NCI-H1694 (cell line): ENCODE measurements at places on chromosomes 2 and 18.

DNA sequence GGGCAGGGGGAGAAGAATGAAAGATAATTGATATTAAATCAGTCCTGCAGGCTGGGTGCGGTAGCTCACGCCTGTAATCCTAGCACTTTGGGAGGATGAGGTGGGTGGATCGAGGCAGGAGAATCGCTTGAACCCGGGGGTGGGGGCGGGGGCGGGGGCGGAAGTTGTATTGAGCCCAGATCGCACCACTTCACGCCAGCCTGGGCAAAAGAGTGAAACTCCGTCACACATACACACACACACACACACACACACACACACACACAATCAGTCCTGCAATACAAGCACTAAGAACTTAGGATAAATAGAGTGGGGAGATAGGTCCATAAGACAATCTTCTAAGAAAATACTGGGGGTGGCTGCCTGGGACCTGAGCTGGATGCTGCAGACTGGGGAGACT lies 15.1 kb upstream of the PKDCC start:
- DNase-seq: no peak

GRCh38 chr2:75238670-75239330 lies 39.5 kb upstream of the TACR1 start:
- no peak for DNase-seq

- DNase-seq: no peak
Observed at GRCh38 chr2:201891676-201892075, 85.3 kb downstream of the CDK15 start.

GRCh38 chr18:76722224-76723061 lies 99.9 kb upstream of the ZNF236 start:
- no peak for DNase-seq

- no peak for DNase-seq
Observed at GRCh38 chr2:48306409-48307284, 223.3 kb upstream of the STON1 start.

DNA sequence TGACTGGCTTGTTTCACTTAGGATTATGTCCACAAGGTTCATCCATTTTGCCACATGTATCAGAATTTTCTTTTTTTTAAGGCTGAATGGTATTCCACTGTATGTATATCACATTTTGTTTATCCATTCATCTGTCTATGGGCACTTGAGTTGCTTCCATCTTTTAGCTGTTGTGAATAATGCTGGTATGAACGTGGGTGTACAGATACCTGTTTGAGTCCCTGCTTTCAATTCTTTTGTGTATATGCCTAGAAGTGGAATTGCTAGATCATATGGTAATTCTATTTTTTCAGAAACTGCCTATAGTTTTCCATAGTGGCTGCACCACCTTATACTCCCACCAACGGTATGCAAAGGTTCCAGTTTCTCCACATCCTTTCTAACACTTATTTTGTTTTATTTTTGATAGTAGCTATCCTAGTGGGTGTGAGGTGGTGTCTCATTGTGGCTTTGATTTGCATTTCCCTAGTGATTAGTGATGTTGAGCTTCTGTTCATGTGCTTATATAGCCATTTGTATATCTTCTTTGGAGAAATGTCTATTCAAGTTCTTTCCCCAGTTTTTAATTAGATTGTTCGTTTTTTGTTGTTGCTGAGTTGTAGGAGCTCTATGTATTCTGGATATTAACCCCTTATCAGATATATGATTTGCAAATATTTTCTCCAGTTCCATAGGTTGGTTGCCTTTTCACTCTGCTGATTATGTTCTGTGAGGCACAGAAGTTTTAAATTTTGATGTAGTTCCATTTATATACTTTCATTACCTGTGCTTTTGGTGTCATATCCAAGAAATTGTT lies 40.7 kb downstream of the TTC39C start:
- no peak for DNase-seq

DNA sequence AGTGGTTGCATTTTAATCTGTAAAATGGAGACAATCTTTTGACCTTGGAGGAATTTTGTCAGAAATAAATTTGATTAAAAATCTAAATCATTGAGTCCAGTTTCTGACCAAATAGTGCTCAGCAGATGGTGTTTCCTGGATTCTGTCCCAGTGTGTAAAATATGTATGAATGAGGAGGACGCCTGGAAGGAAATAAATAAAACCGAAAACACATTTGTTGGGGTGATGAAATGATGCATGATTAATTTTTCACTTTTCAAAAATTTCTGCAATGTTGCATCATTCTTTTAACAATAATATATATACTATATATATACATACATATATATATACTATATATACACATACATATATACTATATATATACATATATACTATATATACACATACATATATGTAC lies 261.1 kb upstream of the TRIB2 start:
- DNase-seq: no peak

GRCh38 chr2:158667586-158667985 lies 127.5 kb upstream of the DAPL1 start:
- no peak for DNase-seq
